ENCODE measurements at places on chromosomes 13 and 19. TPM values are rescaled to one million over a fixed set of nuclear protein-coding genes. Genes with fewer than 3 reads are reported as not detected.

- DNase-seq, result no peak
- no peak overlapping the region for H3K4me3 ChIP-seq
- H3K36me3 ChIP-seq, result peaks cover 6% of the 10 kb centered on the region
- no peaks in the 10 kb centered on the region for H3K27me3 ChIP-seq
- no peaks in the 10 kb centered on the region for H3K4me1 ChIP-seq
These were observed 8.1 kb downstream of the BLOC1S3 start for GRCh38 chr19:45186509-45187334.

Gene ICAM1
- 245 TPM for total RNA-seq

Gene TMC4
- total RNA-seq, result 48.3 TPM

DNA sequence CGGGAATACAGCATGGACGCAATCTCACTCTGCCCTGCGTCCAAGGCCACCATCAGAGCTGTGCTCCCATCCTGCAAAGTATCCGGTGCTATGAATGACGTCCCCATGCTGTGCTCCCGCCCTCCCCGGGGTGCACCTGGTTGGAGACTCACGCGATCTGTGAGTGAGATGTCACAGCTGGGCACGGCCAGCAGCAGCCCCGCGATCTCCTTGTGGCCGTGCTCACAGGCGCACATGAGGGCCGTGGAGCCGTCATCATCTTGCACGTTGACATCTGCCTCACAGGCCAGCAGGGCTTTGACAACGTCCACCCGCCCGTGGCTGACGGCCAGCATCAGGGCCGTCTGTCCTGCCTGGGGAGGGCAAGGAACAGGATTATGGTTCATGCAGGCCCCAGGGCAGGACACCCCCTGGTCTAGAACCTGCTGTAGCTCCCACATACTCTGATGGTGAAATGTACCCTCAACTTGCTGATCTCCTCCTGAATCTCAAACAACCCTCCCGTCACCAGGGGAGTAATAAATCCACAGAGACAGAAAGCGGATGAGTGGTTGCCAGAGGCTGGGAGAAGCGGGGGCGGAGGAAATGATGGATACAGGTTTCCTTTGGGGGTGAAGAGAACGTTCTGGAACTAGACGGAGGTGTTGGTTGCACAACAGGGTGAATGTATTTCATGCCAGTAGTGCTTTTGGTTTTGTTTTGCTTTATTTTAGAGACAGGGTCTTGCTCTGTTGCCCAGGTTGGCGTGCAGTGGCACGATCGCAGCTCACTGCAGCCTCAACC lies 14.5 kb upstream of the SPC24 start:
- H3K4me1 ChIP-seq, result peaks cover 15% of the 10 kb centered on the region
- peak overlapping the region; percentile 13 for H3K27ac ChIP-seq
- DNase-seq, result no peak
- no peaks in the 10 kb centered on the region for H3K27me3 ChIP-seq
- no peak overlapping the region for H3K4me3 ChIP-seq
